ENCODE measurements at places on chromosomes 1 and 21.
A peak's percentile ranks its signal among the peaks of the same experiment; 100 is the strongest.

DNA sequence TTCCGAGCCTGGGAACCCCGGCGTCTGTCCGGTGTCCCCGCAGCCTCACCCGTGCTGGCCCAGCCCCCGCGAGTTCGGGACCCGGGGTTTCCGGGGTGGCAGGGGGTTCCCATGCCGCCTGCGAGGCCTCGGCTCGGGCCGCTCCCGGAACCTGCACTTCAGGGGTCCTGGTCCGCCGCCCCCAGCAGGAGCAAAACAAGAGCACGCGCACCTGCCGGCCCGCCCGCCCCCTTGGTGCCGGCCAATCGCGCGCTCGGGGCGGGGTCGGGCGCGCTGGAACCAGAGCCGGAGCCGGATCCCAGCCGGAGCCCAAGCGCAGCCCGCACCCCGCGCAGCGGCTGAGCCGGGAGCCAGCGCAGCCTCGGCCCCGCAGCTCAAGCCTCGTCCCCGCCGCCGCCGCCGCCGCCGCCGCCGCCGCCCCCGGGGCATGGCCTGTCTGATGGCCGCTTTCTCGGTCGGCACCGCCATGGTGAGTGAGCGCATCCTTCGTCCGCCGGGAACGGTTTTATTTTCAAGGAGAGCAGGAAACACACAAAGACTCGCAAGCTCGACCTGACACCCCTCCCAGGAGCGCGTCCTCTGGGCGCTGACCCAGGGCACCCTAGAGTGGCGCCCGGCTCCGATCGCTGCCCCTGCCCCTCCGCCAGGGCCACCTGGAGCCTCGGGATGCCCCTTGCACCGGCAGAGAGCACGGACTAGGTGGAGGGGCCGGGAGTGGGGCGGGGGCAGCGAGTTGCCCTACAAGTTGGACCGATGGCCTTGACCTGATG is at the start of gene ABCG1:
ABCG1 (plus strand) TSS at position 305 of the 770 bp plus-strand sequence; CDS start at position 428, 123 bp downstream.
- DNase-seq: peak; percentile 53

- DNase-seq: no peak
Measured at GRCh38 chr21:38903690-38904139, 98.0 kb downstream of the ETS2 start.

- no peak for DNase-seq
Measured at GRCh38 chr1:75797606-75798216, 1.0 kb downstream of the MSH4 start.

DNA sequence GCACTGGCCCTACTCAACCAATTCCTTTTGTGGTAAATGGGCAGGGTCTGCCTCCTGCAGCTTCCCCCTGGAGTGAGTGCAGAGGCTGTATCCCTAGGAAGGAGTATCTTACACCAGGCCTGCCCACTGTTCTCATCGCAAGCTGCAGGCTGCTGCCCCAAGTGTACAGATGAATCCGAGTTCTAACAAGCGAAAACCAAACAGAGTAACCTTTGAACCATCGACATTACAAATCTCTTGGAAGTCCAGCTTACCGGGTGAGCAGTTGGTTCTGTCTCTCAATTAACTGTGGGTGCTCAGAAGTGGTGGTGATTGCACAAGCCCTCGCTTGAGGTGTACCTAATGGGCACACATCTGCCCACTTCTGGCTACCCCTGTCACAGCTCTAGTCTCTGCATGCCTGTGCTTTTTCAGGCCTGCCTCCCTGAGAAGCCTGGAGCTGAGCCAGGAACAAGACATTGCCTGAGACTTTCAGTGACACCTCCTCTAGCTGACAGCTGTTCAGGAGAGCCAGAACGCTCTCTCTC is 22.7 kb downstream of the INAVA start:
- no peak for DNase-seq

- DNase-seq: no peak
Measured at GRCh38 chr1:161193561-161194235, 5.2 kb downstream of the ADAMTS4 start.

- DNase-seq: no peak
Measured at GRCh38 chr1:102593276-102593675, 515.0 kb downstream of the COL11A1 start.

GRCh38 chr1:230828421-230828820 is 39.9 kb downstream of the C1orf198 start:
- DNase-seq: no peak

GRCh38 chr1:194331758-194332157 is 1145.3 kb upstream of the B3GALT2 start:
- DNase-seq: no peak

DNA sequence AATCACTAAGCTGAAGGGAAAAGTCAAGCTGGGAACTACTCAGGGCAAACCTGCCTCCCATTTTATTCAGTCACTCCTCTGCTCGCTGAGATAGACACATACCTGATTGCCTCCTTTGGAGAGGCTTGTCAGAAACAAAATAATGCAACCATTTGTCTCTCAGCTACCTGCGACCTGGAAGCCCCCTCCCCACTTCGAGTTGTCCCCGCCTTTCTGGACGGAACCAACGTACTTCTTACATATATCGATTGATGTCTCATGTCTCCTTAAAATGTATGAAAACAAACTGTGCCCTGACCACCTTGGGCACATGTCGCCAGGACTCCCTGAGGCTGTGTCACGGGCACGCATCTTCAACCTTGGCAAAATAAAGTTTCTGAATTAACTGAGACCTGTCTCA is 21.5 kb upstream of the HPDL start:
- no peak for DNase-seq

GRCh38 chr21:46149205-46149901 is 6.0 kb downstream of the FTCD start:
- no peak for DNase-seq

DNA sequence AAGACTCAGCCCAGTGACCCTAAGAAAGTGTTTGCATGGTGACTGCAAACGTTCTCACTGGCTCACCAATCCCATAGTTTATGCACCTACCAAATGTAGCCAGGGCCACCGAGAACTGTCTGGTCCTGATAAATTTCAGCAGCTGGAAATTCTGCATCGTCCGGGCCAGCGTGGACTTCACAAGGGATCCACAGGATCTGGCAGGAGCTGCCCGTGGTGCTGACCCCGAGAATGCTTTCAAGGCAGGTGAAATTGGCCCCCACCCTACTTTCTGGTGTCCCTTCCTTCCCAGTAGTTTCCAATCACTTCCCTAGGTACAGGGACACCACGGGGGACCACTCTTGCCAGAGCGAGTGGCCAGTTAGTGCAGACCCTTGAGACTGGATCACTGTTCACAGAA is 26.2 kb downstream of the UBASH3A start:
- DNase-seq: no peak

DNA sequence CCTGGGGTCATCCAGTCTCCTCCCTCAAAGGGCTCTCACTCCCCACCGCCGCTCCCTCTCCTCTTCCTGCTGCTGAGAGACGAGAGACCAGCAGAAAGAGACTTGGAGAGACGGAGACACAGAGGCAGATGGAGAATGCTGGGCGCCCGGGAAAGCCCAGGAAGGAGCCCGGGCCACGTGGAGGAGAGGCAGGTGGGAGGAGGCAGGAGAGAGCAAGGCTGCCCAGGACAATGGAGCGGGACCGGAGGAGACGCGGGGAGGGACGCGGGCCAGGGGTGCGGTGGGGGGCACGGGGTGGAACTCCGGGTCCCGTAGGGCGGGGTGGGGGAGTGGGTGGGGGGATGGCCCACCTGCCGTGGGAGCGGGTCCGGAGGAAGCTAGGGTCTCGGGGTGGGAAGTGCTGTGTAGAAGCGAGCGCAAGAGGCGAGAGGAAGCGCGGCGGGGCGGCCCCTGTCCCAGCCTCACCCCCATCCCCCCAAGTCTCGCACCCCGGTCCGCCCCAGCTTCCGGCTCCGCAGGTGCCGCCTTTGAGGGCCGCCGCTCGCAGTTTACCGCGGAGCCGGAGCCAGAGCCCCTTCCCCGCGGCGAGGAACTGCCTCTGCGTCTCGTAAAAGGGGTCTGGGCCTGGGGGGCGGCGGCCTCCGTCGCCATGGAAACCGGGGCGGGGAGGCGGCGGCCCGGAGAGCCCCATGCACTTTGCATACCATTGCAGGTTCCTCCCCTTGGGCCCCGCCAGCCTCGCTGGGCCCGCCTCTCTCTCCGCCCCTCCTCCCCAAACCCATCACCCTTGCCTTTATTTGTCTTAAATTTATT is 11.7 kb upstream of the EPHA2 start:
- DNase-seq: peak; percentile 87

GRCh38 chr1:220991506-220991905 is 112.3 kb downstream of the HLX start:
- DNase-seq: no peak

- DNase-seq: no peak
Measured at GRCh38 chr1:208668991-208669390, 424.8 kb upstream of the PLXNA2 start.

- DNase-seq: no peak
Measured at GRCh38 chr21:15430023-15430422, 299.8 kb upstream of the USP25 start.

DNA sequence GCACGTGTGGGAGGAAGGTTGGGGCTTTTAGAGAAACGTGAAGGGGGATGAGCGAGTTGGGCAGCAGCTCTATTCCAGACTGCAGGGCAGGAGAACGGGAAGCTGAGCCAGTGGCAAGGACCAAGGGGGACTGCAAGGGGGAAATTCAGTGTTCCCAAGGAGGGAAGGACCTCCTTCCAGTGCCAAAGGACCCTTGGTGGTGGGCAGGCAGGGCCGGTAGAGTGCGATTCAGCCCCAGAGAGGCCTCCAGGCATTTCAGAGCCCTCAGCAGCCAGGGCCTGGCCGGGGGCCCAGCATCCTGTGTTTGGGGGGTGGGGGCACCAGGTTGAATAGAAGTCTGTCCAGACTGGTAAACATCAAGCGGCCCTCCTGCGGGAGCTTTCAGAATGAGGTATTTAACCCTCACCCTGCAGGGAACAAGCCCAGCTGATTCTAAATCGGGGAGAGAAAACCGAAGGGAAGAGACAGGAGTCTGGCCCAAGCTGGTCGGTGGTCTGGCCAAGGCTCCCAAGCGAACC is 2.3 kb downstream of the COL9A2 start:
- no peak for DNase-seq

DNA sequence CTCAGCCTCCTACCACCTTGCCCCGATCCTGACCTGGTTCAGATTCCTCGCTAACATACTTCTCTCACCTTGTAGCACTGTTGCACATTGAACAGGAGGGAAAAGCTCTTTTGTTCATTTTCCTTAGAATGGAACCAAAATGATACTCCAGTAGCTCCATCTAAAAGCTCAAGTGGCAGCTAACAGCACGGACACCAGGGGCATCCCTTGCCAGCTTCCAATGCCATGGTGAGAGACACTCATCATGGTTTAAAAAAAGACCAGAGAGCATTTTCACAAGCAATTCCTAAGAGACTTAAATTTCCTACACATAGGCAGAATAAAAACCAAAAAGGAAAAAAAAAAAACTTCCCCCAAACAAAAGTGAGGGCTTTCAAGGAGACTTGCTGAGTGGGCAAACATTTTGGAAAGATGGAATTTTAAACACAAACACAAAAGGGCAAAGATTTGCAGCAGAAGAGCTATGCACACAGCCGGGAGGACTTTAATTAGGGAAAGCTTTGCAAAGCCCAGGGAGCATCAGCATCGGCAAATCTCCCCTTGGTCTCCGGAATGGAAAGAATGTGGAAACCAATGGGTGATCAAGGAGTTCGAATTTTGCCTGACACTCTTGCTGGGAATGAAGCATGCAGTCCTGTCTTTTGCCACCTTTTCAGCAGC is 84.3 kb downstream of the CAPZB start:
- no peak for DNase-seq

GRCh38 chr21:27156666-27157065 is 189.8 kb upstream of the ADAMTS5 start:
- DNase-seq: no peak

GRCh38 chr1:159924025-159924790 is 1.1 kb downstream of the TAGLN2 start:
- DNase-seq: no peak

- DNase-seq: no peak
Measured at GRCh38 chr1:5711079-5711478, 281.1 kb downstream of the NPHP4 start.

GRCh38 chr1:164223378-164223777 is 335.6 kb upstream of the PBX1 start:
- no peak for DNase-seq

Measured in neuronal stem cell (in vitro differentiated cells).